ENCODE measurements at places on chromosomes 3 and 15.

DNA sequence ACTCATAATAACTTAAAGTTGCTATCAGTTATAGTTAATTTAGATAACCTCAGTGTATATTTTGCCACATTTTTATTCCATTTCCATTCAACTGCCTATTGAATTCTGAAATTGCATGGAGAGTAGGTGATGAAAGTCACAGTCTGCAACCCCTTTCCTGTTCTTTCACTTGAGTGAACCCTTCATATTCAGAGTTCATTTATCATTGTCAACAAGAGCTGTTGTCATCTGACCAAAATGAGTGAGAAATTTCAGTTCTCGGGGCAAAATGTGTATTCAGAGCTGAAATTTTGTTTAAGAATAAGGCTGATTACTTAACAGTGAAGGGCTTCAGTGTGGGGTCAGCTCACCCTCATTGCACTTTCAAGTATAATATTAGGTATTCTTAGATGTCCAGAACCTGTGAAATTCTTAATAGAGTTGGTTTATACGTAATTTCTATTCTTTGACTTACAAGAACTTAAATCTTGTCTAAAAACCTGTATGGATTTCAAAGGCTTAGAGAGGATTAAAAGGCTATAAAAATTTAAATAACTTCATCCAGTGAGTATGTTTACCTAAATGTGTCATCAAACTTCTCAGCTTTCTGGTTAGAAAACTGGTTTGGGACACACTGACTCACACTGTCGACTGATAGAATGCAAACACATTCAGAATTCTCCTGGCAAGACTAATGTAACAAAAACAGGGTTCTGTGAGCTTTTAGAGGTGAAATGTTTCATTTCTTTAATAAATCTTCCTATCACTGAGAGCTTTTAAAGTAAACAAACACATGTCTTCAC is 92.2 kb downstream of the CMSS1 start:
- no peak for DNase-seq

- DNase-seq, result no peak
Measured at GRCh38 chr3:177385831-177386301, 188.6 kb upstream of the TBL1XR1 start.

DNA sequence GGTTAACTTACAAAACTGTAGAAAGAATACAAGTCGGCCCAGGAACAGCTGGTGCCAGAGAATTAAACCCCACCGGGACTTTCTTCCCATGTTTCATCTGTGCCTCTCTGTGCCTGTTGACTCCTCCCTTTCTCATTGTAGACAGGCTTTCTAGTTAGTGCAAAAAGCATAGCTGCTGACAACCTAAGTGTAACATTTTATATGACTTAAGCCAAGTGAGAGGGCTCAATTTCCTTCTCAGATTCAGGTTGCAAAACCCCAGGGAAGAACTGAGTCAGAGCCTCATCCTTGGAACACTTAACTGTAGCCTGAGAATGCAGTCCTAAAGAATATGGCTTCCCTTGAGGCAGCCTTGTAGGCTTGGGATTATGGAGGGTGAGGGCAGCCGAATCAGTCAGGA is 302.5 kb upstream of the AZI2 start:
- no peak for DNase-seq

GRCh38 chr3:31505371-31506048 is 27.2 kb upstream of the STT3B start:
- DNase-seq, result no peak

DNA sequence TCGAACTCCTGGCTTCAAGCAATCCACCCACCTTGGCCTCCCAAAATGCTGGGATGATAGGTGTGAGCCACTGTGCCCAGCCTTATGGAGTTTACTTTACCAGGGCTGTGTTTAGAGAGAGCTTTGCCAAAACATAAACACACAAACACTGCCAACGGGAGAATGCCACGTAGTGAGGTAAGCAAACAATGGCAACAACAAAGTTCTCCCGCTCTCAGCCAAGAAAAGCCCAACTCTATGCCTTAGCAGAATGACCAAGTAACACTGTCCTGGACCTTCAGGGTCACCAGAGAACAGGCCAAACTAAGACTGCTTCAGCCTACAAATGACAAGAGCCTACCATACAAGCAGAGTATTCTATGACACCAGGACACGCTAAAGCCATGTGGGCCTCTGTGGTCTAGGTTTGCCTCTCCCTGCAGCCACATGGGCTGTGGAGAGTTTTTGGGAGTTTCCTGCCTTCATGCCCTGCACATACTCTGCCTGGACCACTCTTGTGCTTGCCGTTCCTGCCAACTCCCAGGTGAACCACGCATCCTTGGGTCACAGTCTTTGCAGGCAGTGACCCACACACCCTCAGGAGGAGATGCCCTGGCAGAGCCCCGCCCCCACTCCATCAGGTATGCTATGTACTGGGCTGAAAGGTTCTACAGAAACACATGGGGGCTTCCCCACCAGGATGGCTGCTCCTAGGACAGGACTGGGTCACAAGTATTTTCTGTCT is 21.6 kb upstream of the CNBP start:
- no peak for DNase-seq

DNA sequence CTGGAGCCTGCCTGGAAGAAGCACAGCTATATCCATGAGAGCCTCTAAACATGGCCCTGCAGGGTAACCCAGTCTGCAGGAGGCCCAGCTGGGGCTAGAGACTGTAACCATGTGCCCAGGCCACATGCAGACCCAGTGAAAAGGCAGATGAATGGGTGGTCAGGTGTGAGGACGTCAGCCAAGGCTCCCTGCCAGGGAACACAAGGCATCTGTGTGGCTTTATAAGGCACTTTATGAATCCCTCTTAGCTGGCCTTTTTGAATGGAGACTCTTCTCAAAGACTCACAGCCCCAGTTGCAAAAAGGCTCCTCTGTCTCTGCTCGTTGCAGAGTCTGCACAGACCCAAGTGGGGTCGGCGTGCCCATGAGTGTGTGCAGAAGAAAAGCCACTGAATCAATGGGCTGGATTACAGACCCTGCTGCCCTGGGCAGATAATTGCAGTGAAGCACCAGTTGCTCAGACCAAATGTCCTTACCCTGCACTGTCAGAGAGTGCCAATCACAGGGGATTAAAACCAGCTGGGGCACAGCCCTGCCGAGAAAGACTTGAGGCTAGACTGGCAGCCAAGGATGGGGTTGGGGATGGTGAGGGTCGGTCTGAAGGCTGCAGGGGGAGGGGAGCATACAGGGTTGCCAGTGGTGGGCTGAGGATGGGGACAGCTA is 154.2 kb downstream of the RAB11A start:
- no peak for DNase-seq

DNA sequence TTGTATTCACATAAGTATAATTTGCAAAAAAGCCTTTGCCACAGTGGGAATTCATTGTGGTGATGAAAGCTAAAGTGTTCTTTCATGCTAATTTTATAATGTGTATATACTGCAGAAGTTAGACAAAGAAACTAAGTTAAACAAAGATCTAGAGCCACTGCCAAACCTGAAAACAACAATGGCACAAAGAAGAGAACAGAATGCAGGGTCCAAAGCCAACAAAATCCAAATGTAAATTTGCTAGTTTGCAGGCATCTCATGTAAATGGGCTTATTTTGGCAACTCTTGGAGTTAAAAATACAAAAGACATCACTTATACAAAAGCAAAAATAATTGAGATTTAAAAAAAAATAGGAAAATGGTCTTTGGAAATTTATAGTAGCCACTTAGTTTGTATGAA is 123.0 kb downstream of the TCF12 start:
- DNase-seq, result no peak

GRCh38 chr3:129950318-129951046 is 24.0 kb upstream of the TRH start:
- DNase-seq, result no peak

DNA sequence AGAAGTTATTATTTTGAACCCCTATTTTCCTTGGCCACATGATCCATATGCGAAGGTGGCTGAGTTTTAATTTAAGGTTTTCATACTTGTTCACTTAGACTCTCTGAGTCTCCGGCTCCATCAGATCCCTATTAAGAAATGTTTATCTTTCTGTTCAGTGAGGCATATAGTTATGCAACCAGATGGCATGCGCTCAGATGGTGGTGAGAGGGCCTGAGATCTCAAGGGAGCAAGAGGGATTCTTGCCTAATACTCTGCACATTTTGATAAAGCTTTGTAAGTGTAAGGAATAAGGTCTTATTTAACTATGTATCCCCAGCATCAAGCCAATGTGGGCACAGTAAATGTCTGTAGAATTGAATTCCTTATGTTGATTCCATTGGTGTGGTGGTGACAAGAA is 78.9 kb upstream of the DPH6 start:
- DNase-seq, result no peak

DNA sequence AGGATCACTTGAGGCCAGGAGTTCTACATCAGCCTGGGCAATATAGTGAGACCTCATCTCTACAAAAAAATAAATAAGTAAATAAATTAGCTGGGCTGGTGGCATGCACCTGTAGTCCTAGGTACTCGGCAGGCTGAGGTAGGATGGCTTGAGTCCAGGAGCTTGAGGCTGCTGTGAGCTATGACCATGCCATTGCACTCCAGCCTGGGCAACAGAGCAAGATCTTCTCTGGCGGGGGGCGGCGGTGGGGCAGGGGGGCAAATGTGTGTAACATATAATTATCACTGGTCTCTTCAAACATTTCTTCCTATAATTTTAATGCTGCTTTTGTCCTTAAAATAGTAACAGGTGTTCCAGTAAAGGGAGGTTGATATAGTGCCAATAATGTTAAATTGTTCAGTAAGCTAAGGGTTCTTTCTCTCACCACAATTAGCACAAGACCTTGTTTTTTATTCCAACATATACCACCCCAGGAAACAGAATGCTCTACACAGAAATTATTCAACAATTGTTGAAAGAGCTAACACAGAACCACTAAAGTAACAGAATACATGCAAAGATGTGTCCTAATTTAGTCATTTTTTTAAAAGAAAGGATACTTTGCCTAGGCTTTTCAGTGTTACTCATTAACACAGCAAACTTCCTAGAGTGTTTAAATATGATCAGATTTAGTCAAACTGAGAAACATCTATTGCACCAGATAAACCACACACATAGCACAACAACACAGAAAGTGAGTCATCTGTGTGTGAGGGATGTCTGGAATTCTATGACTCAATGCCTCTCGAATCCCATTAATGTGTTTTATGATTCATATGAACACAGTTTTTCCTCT is 29.1 kb downstream of the ANKRD28 start:
- DNase-seq, result no peak
